Nephron progenitor cell (in vitro differentiated cells): ENCODE measurements at places on chromosomes 3 and 15.

DNA sequence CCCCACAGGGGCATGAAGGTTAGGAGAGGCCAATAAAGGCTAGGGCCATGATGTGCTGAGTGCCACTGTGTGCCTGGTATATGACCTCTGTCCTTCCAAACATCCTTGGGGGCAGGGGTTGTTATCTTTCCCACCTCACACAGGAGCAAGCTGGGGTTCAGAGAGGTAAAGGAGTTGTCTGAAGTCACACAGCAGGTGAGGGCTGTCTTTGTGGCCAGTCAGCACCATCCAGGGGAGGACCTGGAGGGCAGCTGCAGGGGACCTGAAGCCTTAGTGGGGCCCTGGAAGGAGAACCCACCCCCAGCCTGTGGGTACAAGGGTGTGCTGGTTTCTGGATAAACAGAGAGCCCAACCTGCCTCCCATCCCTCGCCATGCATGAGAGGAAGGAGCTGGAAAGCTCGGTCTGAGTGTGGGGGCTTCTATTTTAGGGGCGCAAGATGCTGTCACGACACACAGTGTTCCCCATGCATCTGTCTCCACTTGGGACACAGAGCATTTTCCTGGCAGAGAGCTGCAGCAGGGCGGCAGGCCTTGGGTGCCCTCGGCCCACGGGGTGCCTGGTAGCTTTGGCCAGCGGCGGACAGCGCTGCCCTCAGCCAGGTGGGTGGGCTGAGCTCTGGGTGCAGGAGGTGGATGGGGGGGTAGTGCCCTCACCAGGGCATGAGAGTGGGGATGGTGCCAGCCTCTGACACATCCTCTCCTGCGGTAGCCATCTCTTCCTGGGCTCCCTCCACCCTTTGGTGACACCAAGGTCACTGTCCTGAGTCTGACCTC is 14.7 kb downstream of the IQSEC1 start:
- DNase-seq = no peak

GRCh38 chr15:38197553-38197952 is 55.1 kb upstream of the SPRED1 start:
- DNase-seq = no peak

DNA sequence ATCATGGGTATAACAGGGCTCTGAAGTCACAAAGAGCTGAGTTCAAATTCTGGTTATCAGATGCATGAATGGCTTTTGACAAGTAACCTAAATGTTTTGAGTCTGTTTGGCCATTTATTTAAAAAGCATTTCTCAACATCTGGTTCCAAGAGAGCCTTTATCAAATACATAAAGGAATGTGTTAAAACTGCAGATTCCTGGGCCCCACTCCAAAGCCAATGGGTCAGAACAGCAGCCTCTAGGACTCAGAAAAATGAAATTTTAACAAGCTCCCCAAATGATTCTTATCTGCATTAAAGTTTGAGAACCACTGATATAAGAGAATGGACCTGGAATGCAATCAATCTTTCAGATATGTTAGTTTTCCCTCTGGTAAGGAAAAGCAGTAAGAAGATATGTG is 3.4 kb downstream of the B4GALT4 start:
- DNase-seq = no peak

- DNase-seq = no peak
Measured at GRCh38 chr3:116671151-116671550, 38.4 kb upstream of the TUSC7 start.

DNA sequence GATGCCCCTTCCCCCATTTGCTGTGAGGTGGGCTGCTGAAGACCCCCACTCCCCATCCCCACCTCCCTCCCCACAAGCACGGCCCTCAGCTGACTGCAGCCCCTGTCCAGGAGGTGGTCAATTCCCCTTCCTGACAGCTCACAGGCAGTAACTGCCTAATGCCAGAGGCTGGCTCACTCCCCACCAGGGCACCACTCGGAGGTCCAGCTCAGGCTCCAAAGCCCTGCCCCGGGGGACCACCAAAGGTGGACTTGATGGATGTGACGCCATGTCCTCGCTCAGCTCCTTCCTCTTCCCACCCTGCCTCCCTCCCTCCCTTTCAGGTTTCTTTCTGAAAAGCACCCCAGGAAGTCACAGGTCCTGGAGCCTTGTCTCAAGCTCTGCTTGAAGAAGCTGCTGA is 82.8 kb downstream of the MEGF11 start:
- no peak for DNase-seq

GRCh38 chr15:54519577-54519976 is 541.3 kb downstream of the UNC13C start:
- DNase-seq = no peak

- DNase-seq = no peak
Measured at GRCh38 chr15:91887321-91887720, 33.8 kb downstream of the SLCO3A1 start.

- DNase-seq = no peak
Measured at GRCh38 chr3:132090921-132091320, 56.1 kb upstream of the CPNE4 start.

DNA sequence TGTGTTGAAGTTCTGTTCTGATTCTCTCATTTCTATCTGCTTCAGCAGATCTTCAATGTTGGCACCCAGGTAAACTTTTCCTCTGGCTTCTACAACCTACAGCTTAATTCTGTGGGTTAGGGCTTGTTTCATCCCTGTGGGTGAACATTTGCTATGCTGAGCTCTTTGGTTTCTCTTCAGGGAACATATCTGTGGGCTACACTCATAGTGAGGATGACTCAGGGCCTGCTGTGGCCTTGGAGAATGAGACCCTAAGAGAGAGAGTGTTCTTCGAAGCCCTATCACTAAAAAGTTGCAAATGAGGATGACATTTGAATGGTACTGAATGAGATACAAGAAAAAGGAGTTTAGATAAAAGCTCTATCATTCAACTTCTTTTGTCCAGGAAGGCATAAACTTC is 346.2 kb upstream of the CBLB start:
- no peak for DNase-seq

DNA sequence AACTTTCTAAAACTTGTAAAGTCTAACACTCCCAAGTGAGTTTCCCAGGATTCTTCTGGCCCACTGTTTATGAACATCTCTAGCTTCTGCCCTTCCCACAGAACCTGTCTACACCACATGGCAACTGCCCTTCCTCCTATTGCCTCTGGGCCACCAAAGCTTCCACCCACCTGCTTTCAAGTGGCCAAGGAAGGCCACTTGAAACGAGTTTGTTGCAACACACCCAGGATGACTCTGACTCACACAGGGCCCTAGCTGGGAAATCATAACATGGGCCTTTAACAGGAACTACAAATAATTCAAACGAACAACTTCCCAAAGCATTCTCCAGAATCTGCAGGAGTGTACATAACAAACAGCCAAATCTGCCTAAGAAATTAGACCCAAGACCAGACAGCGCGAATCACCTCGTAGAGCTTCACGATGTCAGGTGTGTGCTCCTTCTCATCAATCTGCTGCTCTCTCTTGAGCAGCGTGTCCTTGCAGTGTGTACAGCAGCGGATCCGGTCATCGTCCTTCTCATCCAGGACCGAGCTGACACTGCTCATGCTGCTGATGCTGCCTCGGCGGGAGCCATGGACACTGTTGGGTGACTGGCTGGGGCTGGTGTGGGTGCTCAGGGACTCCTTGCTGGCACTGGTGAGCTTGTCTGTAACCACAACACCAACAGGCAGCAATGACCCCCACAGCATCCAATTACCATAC is 16.8 kb downstream of the RBSN start:
- DNase-seq = no peak

GRCh38 chr15:33131552-33132232 is 62.8 kb downstream of the FMN1 start:
- DNase-seq = no peak

GRCh38 chr15:67033571-67034044 is 31.8 kb upstream of the SMAD3 start:
- DNase-seq = peak; percentile 43
